ENCODE measurements at places on chromosomes 2 and 18. TPM values are rescaled to one million over a fixed set of nuclear protein-coding genes. Genes with fewer than 3 reads are reported as not detected.

- H3K27me3 ChIP-seq: no peaks in the 10 kb centered on the region
- no peak for DNase-seq
- no peaks in the 10 kb centered on the region for H3K36me3 ChIP-seq
Measured at GRCh38 chr2:47509250-47509649, 106.3 kb downstream of the MSH2 start.

GRCh38 chr2:120496759-120497158 lies 150.8 kb downstream of the INHBB start:
- DNase-seq: no peak
- H3K36me3 ChIP-seq: no peaks in the 10 kb centered on the region
- H3K4me3 ChIP-seq: no peak overlapping the region
- no peaks in the 10 kb centered on the region for H3K27me3 ChIP-seq

- H3K27me3 ChIP-seq: no peaks in the 10 kb centered on the region
- H3K4me3 ChIP-seq: no peak overlapping the region
- no peak for DNase-seq
- H3K4me1 ChIP-seq: no peaks in the 10 kb centered on the region
- H3K36me3 ChIP-seq: no peaks in the 10 kb centered on the region
Measured at GRCh38 chr18:75530566-75531211, 103.2 kb upstream of the SMIM21 start.

- H3K27me3 ChIP-seq: no peaks in the 10 kb centered on the region
- DNase-seq: no peak
- H3K36me3 ChIP-seq: no peaks in the 10 kb centered on the region
- H3K4me3 ChIP-seq: no peak overlapping the region
- no peaks in the 10 kb centered on the region for H3K4me1 ChIP-seq
- H3K27ac ChIP-seq: no peak overlapping the region
Measured at GRCh38 chr2:105052773-105053172, 14.9 kb downstream of the MRPS9 start.

The IGFBP5 gene
- polyA plus RNA-seq: 385 TPM

DNA sequence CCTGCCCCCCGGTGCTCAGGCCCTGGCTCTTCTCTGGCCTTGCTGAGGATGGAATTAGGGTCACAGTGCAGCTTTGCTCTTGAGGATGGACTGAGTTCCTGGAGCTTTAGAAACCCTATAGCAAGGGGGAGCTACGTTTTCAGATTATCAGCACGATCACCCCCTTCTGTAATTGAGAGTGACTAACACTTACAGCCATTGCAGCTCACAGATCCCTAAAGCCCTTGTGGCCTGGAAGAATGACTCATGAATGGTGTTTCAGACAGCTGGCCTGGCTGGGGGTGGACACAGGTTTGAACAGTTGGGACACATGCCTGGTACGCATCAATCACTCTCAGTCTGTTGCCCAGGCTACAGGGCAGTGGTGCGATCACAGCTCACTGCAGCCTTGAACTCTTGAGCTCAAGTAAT lies 79.7 kb upstream of the IGFBP5 start:
- H3K4me1 ChIP-seq: no peaks in the 10 kb centered on the region
- peak overlapping the region; percentile 59 for H3K27ac ChIP-seq
- DNase-seq: peak; percentile 81
- no peaks in the 10 kb centered on the region for H3K36me3 ChIP-seq
- no peak overlapping the region for H3K4me3 ChIP-seq
- H3K27me3 ChIP-seq: no peaks in the 10 kb centered on the region

DNA sequence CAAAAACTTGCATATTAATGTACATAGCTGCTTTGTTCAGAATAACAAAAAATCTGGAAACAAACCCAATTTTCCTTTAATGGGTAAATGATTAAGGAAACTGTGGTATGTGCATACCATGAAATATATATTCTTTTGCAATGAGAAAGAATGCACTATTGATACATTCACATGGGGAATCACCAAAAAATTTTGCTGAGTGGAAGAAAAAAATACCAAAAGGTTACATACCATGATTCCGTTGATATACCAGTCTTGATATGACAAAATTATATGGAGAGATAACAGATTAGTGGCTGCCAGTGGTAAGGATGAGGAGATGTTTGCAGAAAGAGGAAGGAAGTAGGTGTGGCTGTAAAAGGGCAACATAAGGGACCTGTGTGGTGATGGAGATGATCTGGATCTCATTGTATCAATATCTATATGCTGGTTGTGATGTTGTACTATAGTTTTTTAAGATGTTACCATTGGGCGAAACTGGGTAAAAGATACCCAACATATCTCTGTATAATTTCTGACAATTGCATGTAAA lies 54.6 kb upstream of the BCL2L11 start:
- no peak overlapping the region for H3K27ac ChIP-seq
- no peak for DNase-seq
- no peaks in the 10 kb centered on the region for H3K4me1 ChIP-seq
- H3K4me3 ChIP-seq: no peak overlapping the region
- H3K27me3 ChIP-seq: no peaks in the 10 kb centered on the region
- H3K36me3 ChIP-seq: no peaks in the 10 kb centered on the region

DNA sequence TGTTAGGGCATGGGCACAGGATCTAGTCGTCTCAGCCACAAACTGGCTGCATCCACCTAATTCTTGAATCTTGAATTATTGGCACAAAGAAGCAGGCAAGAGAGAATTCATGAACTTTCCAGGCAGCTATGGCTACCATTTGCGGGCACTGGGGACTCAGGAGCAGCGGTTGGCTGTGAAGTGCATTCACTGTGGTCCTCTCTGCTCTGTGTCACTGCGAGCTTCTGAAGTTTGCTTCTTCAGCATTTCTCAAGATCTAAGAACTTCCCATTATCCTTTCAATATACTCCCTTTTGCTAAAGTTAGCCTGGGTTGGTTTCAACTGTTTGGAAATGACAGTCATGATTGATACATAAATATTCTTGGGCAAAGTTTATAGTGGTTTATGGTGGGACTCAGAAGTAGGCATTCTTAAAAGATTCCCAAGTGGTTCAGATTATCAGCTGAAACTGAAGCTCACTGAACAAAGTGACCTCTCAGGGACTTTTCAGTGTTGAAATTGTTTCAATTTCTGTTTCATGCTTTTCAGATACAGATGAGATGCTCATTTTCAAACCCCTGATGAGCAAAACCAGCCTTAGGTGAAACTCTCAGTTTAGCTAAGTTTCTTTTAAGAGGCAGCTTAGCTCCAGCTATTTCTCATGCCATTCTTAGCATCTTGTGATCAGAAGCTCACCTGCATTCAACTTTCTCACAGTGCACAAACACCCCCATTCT lies 1258.3 kb upstream of the GYPC start:
- DNase-seq: no peak
- H3K27me3 ChIP-seq: no peaks in the 10 kb centered on the region
- H3K4me1 ChIP-seq: no peaks in the 10 kb centered on the region
